ENCODE measurements at places on chromosomes 3 and 15. TPM values are rescaled to one million over a fixed set of nuclear protein-coding genes. Genes with fewer than 3 reads are reported as not detected.

Gene ZNF445
- 3.7 TPM for total RNA-seq

Gene ZNF501
- 5.3 TPM for total RNA-seq

Gene CAMKV
- total RNA-seq, result not detected

Gene EPHB1
- 14.5 TPM for total RNA-seq

Gene LRTM1
- total RNA-seq, result not detected

Gene DZIP1L
- 7.6 TPM for total RNA-seq

Gene ROPN1B
- not detected for total RNA-seq

Gene PLSCR2
- 0.31 TPM for total RNA-seq

Gene SUCLG2
- 37.6 TPM for total RNA-seq

Gene LOXL1
- 0.65 TPM for total RNA-seq

Gene SPESP1
- total RNA-seq, result 2.8 TPM

Measured in bladder microvascular endothelial cell (primary cell).